ENCODE measurements at places on chromosomes 4 and X. TPM values are rescaled to one million over a fixed set of nuclear protein-coding genes. Genes with fewer than 3 reads are reported as not detected.

Gene SUPT20HL2
- total RNA-seq: not detected

Gene CTSO
- total RNA-seq: 1.3 TPM

Gene FMR1NB
- total RNA-seq: not detected

Gene LRRC66
- total RNA-seq: 1.5 TPM

Gene FOXR2
- not detected for total RNA-seq

Gene EXOSC9
- 24.6 TPM for total RNA-seq

Gene CITED1
- total RNA-seq: 1.3 TPM

Gene IL9R
- total RNA-seq: 1.0 TPM

Gene SSR4
- 561 TPM for total RNA-seq

Gene VCX3A
- not detected for total RNA-seq

Gene EMD
- 70.5 TPM for total RNA-seq

Gene IQCM
- not detected for total RNA-seq

Gene TLR7
- not detected for total RNA-seq

Gene HTN1
- not detected for total RNA-seq

Gene CT45A1
- not detected for total RNA-seq

Gene CYTL1
- total RNA-seq: not detected

Gene CCKAR
- total RNA-seq: not detected

Gene PRIMPOL
- 5.0 TPM for total RNA-seq

Gene PABPC1L2B
- not detected for total RNA-seq

Data from HT-29 (cell line).